T-helper 2 cell (primary cell): ENCODE measurements at places on chromosomes 7 and 10.

DNA sequence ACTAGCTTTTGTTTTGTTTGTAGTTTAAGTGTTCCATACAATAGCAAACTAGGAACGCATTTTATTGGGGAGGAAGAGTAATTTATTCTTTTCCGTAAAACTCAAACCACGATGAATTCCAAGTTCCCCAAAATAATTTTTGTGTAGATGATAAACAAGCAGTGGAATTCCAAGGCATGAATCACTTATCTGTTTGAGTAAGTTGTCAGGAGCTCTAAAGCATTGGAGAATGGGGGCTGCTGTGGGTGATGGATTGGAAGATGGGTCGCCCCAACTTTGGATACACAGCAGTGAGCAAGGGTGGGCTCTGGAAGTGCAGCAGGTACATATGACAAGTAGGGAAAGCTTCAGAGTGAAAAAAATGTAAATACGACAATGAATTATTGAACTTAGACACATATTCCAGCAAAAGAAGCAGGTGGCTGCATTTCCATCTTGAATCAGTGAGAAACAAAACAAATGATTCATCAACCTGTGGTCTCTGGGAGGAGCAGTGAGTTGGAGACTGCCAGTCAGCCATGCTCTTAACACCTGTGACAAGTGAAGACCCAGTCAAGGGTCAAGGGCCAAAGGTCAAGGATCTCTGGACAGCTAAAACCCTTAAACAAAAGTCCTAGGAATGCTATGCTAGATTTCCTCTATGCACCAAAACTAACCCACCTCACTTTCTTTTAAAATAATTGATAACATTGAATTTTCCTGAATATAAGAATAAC lies 34.2 kb upstream of the ADRB1 start:
- DNase-seq = no peak

GRCh38 chr7:111762211-111762610 lies 199.9 kb upstream of the IMMP2L start:
- no peak for DNase-seq

DNA sequence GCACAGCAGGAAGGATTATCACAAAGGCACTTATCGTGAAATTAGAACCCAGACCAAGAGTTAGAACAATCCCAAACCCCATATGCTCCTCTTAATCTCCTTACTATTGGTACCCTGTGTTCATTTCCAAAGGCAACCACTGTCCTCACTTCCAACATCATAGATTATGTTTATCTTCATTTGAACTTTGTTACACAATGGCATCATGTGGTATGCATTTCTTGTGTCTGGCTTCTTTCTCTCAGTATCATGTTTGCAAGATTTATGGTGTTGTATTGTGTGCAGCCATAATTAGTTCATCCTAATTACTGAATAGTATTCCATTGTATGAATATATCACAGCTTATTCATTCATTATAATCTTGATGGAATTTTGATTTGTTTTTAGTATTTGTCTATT lies 124.6 kb upstream of the SEC61G start:
- DNase-seq = no peak

- no peak for DNase-seq
Observed at GRCh38 chr7:84336303-84336702, 141.7 kb upstream of the SEMA3A start.

DNA sequence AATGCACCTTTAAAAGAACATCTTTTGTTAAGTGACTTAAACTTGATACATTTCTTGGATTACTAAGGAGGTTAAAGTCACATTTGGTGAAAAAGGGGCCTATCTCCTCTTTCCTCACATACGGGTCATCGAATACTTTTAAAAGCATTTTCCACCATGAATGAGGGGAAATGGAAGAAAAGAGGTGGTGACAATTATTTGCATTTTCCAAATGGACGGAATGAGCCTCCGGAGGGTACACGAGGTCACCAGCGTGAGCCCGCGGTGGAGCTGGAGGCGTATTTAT lies 1.0 kb upstream of the BMPR1A start:
- no peak for DNase-seq

DNA sequence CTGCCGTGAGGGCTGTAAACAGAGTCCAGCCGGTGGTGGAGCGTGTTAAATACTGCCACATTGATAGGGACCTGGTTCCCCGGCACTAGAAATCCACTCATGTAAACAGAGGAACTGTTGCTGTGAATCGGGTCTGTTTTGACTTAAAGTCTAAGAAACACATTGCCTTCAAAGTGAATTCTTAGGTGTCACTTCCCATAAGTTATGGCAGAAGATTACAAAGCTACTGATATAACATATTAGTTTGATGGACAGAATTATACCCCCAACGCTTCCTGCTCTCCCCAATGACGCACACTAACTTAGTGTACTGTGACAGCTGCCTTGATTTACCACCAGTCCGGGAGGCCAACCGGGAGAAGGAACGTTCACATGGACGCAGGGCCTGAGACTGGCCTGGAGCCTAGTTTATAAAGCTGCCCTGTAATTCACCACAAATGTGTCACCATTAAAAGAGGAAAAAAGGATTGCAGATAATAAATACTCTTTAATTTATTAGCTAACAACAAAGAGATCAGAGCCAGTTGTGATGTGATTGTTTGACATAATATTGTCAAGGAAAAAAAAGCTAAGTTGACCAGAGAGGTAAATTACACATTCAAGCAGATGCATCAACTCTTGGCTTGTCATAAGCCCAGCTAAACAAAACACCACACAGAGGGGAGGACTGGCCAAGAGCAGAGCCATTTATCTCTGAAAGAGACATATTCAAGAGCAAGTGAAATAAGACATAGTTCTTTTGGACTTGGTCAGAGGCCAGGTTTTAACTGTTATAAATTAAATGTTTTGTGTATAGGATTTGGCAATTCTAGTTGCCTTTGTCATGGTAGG lies 820.6 kb downstream of the LRMDA start:
- no peak for DNase-seq

GRCh38 chr10:94549221-94549620 lies 3.6 kb downstream of the HELLS start:
- no peak for DNase-seq

GRCh38 chr7:116859323-116859722 lies 3.1 kb upstream of the CAPZA2 start:
- DNase-seq = no peak

DNA sequence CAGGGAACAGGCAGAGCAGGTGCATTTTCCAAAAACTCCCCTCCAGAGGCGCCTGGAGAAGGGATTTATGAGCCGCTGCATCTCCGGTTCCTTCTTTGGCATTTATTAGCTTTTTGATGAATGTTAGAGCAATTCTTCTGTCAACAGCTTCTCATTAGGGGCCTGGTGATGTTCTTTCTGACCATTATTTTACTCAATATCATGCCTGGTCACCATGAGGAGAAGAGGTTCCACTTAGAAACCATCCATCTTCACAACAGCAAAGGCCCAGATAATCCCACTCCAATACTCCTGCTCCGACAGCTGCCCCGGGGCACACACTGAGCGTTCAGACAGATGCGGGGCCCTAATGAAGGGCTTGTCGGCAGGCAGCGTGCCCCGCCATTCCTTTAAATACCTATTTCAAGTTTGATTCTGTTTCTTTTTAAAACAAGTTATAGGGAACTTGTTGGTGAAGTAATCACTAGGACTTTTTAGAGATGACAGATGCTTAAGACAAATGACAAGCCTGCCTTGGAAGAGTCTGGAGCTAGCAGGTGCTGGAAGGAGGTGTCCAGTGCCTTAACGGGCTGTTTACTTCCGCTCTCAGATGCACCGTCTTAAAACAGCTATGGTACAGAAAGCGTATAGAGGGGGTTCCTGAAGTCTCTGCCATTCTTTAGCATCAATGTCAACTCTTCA lies 31.7 kb downstream of the ECHDC3 start:
- no peak for DNase-seq

- DNase-seq = no peak
Observed at GRCh38 chr10:76191336-76191735, 759.9 kb downstream of the LRMDA start.

DNA sequence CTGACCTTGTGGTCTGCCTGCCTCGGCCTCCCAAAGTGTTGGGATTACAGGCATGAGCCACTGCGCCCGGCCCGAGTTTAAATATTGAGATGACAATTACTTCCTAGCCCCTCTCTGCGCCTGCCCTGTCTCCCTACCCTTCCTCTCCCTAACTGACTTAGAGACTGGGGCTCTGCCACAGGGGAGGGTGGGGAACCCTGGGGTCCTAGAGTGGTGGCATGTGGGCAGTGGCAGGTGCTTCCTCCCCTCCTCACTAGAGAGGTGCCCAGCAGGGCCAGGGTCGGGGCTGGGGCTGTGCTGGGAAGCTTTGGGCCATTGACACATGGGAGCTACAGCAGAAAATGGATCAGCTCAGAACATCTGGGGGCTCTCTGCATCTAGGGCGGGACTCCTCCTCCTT lies 7.0 kb upstream of the ACHE start:
- no peak for DNase-seq
